Cortex of kidney (tissue), 1 donor: ENCODE measurements at places on chromosomes 16 and 17.

GRCh38 chr16:12661656-12662172 is 142.0 kb downstream of the CPPED1 start:
- DNase-seq: no peak

DNA sequence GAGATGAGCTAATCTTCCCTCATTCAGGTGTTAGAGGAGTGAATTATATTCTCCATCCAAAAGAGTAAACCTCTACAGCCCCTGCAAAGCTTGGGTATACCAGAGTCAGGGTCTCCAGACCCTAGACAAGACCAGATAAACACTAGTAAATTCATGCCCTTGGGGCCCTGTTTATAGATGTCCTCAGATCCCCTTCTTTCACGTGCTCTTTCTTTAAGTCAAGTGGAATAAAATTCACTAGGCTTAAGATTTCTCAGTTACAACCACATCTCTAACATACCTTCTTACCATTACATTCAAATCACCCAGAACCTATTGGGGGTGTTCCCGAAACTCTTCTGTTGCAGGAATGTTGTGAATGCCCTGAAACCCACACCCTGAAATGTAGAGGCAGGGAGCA is 2.2 kb upstream of the C17orf58 start:
- no peak for DNase-seq

GRCh38 chr16:50460538-50461399 is 87.4 kb upstream of the NKD1 start:
- DNase-seq: no peak

- no peak for DNase-seq
Measured at GRCh38 chr17:65530523-65531255, 30.8 kb downstream of the AXIN2 start.

DNA sequence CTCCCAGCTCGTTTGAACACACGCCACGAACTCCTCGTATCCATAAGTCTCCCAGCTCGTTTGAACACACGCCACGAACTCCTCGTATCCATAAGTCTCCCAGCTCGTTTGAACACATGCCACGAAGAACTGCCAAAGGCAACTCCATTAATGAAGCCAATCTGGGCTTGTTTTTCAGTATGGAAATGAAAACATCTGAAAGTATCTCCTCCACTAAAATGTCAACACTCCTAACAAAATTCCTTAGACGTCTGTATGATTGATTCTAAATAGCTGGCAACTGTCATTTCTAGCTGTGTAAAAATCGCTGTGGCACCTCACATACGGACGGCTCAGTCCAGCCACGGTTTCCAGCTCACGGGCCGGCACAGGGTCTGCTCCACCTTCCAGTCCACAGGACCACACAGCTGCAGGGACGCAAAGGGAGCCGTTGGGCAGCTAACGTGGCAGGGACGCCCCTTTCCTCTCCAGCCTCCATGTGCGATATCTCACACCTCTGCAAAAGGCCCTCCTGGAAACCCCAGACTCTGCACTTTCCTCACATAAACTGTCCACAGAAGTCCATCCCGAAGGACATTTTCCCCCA is 67.1 kb upstream of the METRNL start:
- no peak for DNase-seq

DNA sequence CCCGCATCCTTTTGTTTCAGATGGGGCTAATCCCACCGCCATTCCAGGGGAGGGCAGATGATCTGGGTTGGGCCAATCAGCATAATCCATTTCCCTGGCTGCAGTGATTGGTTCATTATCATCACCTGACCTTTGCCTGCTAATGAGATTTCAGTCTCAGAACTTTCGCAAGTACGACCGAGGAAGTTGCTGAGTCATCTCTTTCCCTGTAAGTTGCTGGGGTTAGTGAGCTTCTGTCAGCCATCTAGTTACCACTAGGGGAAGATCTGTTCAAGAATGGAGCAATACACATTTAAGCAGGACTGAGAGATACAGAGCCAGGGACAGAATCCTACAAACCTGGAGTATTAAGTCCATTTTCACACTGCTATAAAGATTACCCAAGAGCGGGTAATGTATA is 65.3 kb upstream of the NUDT7 start:
- no peak for DNase-seq

- no peak for DNase-seq
Measured at GRCh38 chr16:10097271-10097670, 85.0 kb downstream of the GRIN2A start.

DNA sequence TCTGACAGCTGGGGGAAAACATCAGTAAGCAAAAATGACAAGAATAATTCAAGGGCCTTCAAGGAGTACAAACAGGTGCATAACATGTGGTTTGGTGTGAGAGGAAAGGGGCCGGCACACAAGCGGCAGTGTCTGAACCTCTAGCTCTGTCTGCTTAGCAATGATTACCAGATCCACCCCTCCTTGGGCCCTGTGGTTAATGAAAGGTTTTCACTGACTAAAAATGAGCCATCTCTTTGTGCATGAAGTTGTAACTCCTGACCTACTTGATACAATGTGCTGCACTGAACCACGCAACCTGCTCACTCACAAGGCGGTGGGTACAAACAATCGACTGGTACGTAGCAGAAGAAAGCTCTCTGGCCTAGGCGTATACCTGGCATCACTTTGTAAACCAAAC is 15.1 kb downstream of the FAM117A start:
- DNase-seq: no peak

GRCh38 chr16:85943711-85944110 is 44.7 kb downstream of the IRF8 start:
- DNase-seq: no peak

GRCh38 chr16:92431-93339 is 14.7 kb downstream of the MPG start:
- no peak for DNase-seq

- no peak for DNase-seq
Measured at GRCh38 chr17:80845069-80845862, 146.4 kb upstream of the CHMP6 start.

- DNase-seq: no peak
Measured at GRCh38 chr16:69440250-69440649, 15.8 kb downstream of the CYB5B start.

DNA sequence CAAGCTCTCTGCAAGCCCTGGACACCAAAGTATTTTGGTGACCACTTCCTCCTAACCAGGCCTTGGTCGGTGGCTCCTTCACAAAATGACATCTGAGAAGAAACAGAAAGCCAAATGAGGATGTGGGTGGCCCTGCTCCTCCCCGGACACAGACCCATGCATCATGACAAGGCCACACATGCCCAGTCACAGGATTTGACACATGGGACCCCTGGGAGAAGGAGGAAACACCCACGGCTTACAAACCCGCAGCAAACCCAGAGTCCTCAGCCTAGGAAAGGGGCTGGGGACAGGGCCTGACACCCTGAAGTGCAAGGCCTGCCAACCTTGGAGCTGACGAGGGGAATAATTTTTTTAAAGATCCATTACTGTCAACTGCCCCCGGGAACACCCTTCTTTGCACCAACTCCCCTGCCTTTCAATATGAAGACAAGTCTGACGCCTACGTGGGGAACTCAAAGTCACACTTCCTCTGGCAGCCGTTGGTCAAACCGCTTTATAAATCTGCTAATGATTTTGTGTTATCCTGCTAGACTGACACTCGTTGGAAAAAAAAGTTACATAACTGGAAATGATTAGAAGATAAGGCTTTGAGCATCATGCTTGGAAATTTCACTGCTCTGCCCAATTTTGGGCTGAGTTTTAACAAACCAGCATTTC is 41.3 kb downstream of the GAS7 start:
- no peak for DNase-seq

DNA sequence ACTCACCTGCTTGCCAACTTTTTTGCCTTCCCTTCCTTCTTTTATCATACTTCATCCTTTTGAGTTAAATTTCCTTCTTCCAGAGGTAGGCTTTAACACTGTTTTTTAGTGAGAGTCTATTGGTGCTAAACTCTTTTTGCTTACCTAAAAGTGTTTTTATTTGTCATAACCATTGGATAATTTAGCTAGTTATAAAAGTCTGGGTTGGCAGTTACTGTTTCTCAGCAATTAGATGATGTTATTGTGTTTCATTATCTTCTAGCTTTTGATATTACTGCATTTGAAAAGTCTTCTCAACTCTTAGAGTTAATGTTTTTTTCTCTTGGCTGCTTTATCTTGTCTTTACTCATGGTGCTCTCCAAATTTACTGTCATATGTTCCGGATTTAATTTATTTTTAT is 22.6 kb downstream of the ZNRF1 start:
- no peak for DNase-seq

GRCh38 chr17:45077643-45078042 is 16.5 kb downstream of the NMT1 start:
- DNase-seq: no peak

DNA sequence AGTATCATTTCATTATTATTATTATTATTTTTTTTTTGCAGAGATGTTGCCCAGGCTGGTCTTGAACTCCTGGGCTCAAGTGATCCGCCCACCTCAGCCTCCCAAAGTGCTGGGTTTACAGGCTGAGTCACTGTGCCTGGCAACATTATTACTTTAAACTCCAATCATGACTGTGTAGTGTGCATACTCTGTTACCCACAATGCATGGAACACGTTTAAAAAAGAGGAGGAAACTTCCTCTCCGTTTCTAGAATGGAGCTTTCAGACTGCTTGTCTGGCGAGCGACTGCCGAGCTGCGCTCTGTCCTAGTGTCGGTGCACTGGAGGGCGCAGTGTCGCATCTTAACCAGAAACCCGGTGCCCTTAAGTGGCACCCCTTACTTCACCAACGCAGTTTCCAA is 22.1 kb upstream of the FASN start:
- DNase-seq: no peak

DNA sequence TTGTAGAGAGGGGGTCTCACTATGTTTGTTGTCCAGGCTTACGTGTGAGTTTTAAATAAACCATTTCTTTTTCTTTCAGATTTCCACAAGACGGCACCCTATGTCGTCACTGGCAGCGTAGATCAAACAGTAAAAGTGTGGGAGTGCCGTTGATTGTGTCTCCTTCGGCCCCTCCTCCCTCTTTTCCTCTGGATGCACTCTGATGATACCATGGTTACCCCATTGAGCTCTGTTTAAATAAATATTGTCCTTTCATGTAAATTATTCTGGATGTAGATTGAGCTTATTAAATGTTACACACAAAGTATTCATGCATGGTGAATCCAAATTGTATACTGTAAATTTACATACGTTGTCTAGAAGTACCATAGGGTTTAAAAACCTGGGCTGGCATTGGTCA is 29.9 kb downstream of the CLUH start:
- no peak for DNase-seq

- no peak for DNase-seq
Measured at GRCh38 chr16:2981899-2982250, 1.6 kb upstream of the PKMYT1 start.

DNA sequence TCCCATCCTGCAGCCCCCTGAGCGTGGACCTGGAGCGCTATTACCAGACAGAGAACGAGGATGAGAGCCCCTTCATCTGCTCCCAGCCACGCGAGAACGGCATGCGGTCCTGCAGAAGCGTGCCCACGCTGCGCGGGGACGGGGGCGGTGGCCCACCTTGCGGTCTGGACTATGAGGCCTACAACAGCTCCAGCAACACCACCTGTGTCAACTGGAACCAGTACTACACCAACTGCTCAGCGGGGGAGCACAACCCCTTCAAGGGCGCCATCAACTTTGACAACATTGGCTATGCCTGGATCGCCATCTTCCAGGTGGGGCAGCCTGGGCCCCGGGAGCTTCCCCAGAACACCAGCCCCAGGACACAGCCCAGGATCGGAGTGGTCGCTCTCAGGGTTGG is 12.0 kb downstream of the CACNA1G start:
- DNase-seq: no peak

DNA sequence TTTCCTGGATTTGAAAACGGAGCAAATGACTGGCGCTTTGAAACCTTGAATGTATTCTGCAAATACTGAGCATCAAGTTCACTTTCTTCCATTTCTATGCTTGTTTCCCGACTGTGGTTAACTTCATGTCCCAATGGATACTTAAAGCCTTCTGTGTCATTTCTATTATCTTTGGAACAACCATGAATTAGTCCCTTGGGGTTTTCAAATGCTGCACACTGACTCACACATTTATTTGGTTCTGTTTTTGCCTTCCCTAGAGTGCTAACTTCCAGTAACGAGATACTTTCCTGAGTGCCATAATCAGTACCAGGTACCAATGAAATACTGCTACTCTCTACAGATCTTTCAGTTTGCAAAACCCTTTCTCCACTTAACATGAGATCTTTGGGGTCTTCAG is 32.3 kb downstream of the BRCA1 start:
- DNase-seq: no peak

- no peak for DNase-seq
Measured at GRCh38 chr16:48318630-48319029, 66.6 kb downstream of the SIAH1 start.

DNA sequence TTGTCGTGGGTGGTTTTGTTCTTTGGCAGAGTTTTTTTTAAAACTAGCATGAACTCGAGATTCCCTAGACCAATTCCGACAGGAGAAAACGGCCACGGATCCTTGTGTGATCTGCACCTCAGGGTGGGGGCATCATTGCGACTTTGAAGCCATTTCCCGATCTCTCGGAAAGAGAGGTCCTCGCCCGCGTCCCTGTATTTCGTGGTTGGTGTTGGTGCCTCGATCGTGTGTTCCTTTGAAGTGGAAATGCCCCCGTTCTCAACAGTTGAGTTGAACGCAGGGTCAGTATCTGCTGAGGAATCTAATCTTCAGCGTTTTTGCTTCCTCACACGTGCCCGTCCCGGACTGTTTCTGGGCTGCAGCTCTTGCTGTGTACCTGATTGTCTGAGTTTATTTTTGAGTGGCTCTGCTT is 1.1 kb downstream of the CRAMP1 start:
- DNase-seq: no peak

DNA sequence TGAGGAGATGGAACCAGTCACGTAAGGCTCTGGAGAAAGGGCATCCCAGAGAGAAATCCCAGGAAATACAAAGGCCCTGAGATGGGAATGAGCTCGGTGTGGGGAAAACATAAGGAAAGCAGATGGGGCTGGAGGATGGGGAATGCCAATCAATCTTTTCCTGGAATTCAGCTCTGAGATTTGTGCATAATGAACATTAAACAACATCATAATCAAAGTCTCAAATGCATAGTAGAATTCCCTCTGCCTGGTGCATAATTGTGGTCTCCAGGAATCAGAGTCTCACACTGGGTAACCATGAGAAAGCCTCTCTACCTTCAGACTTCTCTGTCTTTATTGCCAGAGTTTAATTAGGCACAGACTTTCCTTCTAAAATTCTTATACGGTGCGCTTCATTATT is 30.8 kb downstream of the OTOA start:
- no peak for DNase-seq

DNA sequence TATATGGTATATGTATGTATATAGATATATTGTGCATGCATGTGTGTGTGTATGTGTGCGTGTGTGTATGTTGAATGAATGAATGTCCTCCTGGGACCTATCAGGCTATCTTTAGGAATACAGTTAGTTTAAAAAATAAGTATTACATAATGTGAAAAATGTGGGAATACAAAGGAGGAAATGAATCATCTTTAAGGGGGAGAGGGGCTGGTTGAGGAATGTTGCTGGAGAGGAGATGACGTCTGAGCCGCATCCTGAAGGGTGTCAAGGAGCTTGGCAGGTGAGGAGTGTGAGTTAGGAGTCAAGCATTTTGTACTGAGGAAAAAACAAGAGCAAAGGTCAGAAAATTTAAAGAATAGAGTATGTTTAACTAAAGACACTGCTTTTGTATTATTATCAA is 62.4 kb upstream of the NLK start:
- DNase-seq: no peak
